ENCODE measurements at places on chromosomes 13 and 19. TPM values are rescaled to one million over a fixed set of nuclear protein-coding genes. Genes with fewer than 3 reads are reported as not detected.

Gene ACTMAP
- 3.7 TPM for total RNA-seq

Gene OR10H1
- total RNA-seq: not detected

Gene METTL21C
- total RNA-seq: not detected

Gene CLC
- not detected for total RNA-seq

Gene PGLYRP2
- total RNA-seq: not detected

Gene SYT5
- total RNA-seq: 2.9 TPM

Gene PLVAP
- total RNA-seq: 10.5 TPM

- no peak for DNase-seq
- H3K27ac ChIP-seq: no peak overlapping the region
- H3K4me3 ChIP-seq: no peak overlapping the region
- H3K27me3 ChIP-seq: no peaks in the 10 kb centered on the region
These were observed 41.5 kb downstream of the EFNA2 start for GRCh38 chr19:1327125-1327524.

DNA sequence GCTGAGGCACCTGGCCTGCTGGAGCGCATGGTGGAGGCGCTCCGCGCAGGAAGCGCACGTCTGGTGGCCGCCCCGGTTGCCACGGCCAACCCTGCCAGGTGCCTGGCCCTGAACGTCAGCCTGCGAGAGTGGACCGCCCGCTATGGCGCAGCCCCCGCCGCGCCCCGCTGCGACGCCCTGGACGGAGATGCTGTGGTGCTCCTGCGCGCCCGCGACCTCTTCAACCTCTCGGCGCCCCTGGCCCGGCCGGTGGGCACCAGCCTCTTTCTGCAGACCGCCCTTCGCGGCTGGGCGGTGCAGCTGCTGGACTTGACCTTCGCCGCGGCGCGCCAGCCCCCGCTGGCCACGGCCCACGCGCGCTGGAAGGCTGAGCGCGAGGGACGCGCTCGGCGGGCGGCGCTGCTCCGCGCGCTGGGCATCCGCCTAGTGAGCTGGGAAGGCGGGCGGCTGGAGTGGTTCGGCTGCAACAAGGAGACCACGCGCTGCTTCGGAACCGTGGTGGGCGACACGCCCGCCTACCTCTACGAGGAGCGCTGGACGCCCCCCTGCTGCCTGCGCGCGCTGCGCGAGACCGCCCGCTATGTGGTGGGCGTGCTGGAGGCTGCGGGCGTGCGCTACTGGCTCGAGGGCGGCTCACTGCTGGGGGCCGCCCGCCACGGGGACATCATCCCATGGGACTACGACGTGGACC is 9.7 kb upstream of the STRN4 start:
- no peak overlapping the region for H3K4me3 ChIP-seq
- peak; percentile 60 for DNase-seq
- H3K27me3 ChIP-seq: no peaks in the 10 kb centered on the region
- H3K36me3 ChIP-seq: no peaks in the 10 kb centered on the region

- H3K36me3 ChIP-seq: no peaks in the 10 kb centered on the region
- no peak overlapping the region for H3K4me3 ChIP-seq
- H3K27me3 ChIP-seq: no peaks in the 10 kb centered on the region
- DNase-seq: no peak
These were observed 24.2 kb upstream of the TTYH1 start for GRCh38 chr19:54390942-54391577.

DNA sequence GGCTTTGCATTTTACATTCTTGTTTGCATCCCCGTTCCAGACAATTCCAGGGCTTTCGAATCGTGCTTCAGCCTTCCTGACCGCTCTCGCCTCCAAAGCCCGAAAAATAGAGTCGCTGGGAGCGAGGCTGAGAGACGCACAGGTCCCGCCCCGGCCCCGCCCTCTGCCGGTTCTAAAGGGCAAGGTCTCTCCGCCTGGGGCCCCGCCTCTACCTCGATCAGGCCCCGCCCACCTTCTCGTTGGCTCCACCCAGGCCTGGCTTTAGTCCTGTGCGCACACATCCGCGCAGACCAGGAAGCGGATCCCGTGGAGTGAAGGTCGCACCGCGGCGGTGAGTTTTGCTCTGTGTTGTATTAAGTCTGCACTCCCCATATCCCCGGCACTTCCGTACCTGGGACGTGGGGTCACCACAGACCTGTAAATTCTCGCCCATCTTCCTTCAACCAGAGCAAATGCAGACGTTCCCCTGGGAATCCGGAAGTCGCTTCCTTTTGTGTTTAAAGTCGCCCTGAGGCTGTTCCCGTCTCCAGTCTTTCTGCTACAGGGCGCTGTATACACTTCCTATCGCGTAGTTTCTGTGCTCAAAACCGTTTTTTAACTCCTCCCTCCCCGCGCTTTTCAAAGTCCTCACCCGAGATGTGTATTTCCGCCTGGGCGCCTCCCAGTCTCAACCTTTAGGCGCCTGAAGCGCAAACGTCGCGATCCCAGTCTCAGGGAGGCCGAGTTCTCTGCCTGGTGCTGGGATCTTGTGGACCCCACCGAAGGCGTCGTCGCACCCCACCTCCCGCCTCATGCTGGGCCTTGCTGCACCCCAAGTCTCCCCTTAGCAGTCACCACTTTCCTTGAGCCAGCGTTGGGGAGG is at the start of gene ZNF701:
TSS of gene ZNF701 (plus strand) at position 288 of the 862 bp plus-strand sequence. CDS start 3,861 bp downstream, outside the sequence.
- peak; percentile 98 for DNase-seq
- no peaks in the 10 kb centered on the region for H3K4me1 ChIP-seq
- peaks cover 29% of the 10 kb centered on the region for H3K36me3 ChIP-seq
- H3K27me3 ChIP-seq: no peaks in the 10 kb centered on the region

- H3K4me1 ChIP-seq: peaks cover 7% of the 10 kb centered on the region
- H3K27ac ChIP-seq: no peak within 1 kb of the TSS
- H3K4me3 ChIP-seq: peak within 1 kb of the TSS; percentile 31
- H3K36me3 ChIP-seq: no peaks in the 10 kb centered on the region
These were observed at the start of gene CELF5 for GRCh38 chr19:3224346-3225168. Gene CELF5, plus strand, starts transcription at chr19:3224661. Its CDS starts 79 bp downstream, at chr19:3224740.

- no peak overlapping the region for H3K27ac ChIP-seq
- peaks cover 7% of the 10 kb centered on the region for H3K27me3 ChIP-seq
- no peak overlapping the region for H3K4me3 ChIP-seq
- H3K36me3 ChIP-seq: no peaks in the 10 kb centered on the region
These were observed 26.2 kb downstream of the SLC8A2 start for GRCh38 chr19:47445527-47445926.

DNA sequence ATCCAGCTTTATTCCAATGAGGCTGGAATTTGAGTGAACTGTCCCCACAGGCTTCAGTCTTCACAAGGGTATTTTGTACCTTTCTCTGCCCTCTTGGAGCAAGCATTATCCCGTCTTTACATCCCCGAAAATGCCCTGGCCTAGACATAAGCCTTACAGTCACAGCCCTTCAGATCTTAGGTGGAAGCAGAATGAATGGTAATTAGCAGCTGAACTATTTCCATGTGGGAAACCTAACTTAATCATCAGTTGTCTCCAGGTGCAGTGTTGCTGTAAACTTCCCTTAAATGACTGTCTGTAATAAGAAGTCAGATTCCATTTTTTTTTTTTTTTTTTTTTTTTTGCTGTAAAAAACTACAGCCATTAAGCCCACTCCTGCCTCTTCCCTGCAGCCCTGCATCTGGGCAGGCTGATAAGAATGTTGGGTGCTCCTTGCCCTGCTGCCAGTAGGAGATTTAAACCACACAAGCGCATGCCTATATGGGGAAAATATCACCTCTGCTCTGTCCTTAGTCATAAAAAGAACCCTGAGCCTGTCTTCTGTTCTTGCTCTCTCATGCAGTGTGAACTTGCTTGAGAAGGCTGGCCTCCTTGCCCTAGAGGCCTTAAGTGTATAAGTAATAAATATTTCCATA is 426.8 kb upstream of the SLITRK5 start:
- DNase-seq: no peak
- H3K4me3 ChIP-seq: no peak overlapping the region
- H3K27ac ChIP-seq: no peak overlapping the region
- H3K36me3 ChIP-seq: no peaks in the 10 kb centered on the region
- no peaks in the 10 kb centered on the region for H3K4me1 ChIP-seq
- no peaks in the 10 kb centered on the region for H3K27me3 ChIP-seq

- peak within 1 kb of the TSS; percentile 66 for H3K4me3 ChIP-seq
- H3K27me3 ChIP-seq: no peaks in the 10 kb centered on the region
- H3K36me3 ChIP-seq: no peaks in the 10 kb centered on the region
- H3K4me1 ChIP-seq: no peaks in the 10 kb centered on the region
- peak within 1 kb of the TSS; percentile 91 for H3K27ac ChIP-seq
These were observed at the start of gene ZNF844 for GRCh38 chr19:12064590-12065538. Gene ZNF844, plus strand, starts transcription at chr19:12064731. Its CDS starts 143 bp downstream, at chr19:12064874.

- H3K36me3 ChIP-seq: no peaks in the 10 kb centered on the region
- no peaks in the 10 kb centered on the region for H3K27me3 ChIP-seq
- no peak overlapping the region for H3K27ac ChIP-seq
- peak; percentile 40 for DNase-seq
- peaks cover 18% of the 10 kb centered on the region for H3K4me1 ChIP-seq
These were observed 5.2 kb downstream of the C13orf46 start for GRCh38 chr13:113968463-113969310.

GRCh38 chr13:65650321-65650720 is 1579.8 kb downstream of the PCDH9 start:
- H3K27ac ChIP-seq: no peak overlapping the region
- no peak for DNase-seq
- no peaks in the 10 kb centered on the region for H3K4me1 ChIP-seq
- no peaks in the 10 kb centered on the region for H3K27me3 ChIP-seq
- H3K36me3 ChIP-seq: no peaks in the 10 kb centered on the region

- no peak for DNase-seq
- H3K27ac ChIP-seq: no peak overlapping the region
- no peaks in the 10 kb centered on the region for H3K36me3 ChIP-seq
- no peaks in the 10 kb centered on the region for H3K27me3 ChIP-seq
- no peaks in the 10 kb centered on the region for H3K4me1 ChIP-seq
These were observed 757.1 kb downstream of the LIG4 start for GRCh38 chr13:107458269-107458668.

DNA sequence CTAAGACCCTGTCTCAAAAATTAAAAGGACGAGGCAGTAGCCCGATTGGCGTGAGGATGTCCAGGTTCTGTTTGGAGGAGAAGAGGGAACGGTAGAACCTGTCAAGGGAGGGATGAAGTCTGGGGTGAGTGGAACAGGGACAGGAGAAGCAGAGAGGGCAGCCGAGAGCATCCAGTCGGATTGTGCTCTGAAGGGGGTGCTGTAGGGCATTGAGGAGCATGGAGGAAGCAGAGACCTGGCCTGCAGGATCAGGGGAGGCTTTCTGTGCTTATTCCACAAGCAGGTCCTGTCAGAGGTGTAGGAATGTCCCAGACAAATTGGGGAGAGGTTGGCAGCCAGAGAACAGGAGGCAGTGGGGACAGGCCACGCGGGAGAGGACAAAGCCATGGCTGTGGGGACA is 14.1 kb downstream of the AP2A1 start:
- no peak for DNase-seq
- H3K4me3 ChIP-seq: no peak overlapping the region
- no peak overlapping the region for H3K27ac ChIP-seq

DNA sequence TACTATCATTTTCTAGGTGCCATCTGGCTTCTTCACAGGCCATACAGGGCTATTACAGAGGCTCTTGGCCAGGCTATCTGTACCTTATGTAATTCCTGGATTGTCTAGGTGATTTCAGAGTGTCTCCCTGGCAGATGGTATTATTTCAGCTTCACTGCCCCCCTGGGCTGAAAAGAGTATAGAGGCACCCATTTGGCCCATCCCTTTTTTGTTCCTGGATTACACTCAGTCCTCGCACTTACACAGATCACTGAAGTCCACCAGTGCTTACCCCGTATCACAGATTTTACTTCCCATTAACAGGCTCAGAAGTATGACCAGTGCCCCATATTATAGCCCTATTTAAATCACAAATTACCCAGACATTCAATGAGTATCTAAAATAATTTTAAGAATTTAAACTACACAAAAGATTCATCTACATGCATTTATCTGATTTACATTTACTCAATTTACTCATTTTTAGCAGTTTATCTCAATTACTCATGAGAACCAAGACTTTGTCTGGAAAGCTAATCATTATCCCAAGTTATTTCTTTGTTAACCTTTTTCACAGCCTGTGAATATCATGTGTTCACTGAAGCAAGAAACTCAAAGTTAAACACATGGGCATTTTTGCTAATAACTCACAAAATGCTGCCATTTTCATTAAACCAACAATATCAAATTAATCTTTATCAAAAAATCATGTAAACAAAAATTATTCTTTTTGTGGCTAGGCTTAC is 121.0 kb downstream of the PCDH20 start:
- H3K4me3 ChIP-seq: no peak overlapping the region
- H3K36me3 ChIP-seq: no peaks in the 10 kb centered on the region
- no peak overlapping the region for H3K27ac ChIP-seq
- no peaks in the 10 kb centered on the region for H3K27me3 ChIP-seq

DNA sequence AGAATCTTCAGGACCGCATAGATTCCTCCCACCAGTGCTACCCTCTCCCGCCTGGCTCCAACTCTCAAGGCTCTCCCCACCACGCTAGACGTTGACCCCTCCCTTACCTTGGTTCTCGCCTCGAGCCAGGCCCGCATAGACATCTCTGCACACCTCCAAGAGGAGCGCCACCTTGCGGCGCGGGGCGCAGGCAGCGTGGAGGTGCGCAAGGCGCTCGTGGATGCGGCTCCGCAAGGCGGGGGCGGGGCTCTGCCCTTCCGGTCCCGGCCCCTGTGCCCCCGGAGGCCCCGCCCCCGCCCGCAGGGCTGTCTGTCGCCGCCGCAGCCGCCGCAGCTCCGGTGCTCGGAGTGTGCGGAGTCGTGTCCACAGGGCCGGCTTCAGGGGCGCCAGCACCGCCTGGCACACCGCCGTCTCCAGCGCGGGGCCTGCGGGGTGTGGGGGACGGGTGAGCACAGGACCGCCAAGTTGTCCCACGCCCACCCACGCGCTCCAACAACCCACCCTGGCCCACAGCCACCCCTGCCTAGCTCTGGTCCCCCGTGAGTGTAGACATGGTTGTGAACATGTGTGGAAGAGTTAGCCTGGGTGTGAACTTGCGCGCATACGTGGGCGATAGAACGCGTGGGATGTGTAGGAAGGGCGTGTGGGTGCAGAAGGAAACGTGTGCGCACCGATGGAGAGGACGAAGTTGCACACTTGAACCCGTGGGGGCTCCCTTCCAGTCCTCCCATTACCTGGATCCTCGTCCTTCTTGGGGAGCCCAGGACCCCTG is 8.1 kb downstream of the RINL start:
- peak overlapping the region; percentile 64 for H3K27ac ChIP-seq
- DNase-seq: peak; percentile 94
- peaks cover 17% of the 10 kb centered on the region for H3K4me1 ChIP-seq

DNA sequence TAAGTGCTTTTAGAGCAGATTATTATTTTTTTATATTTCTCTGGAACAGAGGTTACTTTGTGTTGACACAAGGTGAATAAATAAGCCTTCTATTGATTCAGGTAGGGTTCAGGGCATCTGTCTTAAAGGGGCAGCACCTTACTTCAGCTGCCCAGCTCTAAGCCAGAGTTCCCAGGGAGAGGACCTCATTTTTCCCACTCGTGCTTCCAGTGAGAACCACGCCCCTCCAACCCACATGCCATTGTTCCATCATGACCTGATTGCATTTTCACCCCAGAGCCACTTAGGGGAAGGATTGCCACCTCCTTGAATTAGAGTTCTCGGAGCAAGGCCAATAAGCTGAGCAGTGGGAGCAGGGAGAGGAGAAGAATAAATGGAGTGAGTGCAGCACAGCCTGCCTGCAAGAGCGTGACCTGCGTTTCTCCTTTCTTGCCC is 104.3 kb upstream of the FRY start:
- H3K36me3 ChIP-seq: no peaks in the 10 kb centered on the region
- H3K4me3 ChIP-seq: no peak overlapping the region
- DNase-seq: no peak
- H3K27ac ChIP-seq: no peak overlapping the region
- H3K27me3 ChIP-seq: no peaks in the 10 kb centered on the region
